ENCODE measurements at places on chromosomes 6 and 20. TPM values are rescaled to one million over a fixed set of nuclear protein-coding genes. Genes with fewer than 3 reads are reported as not detected.

GRCh38 chr6:11368760-11369159 is 136.3 kb upstream of the NEDD9 start:
- ATAC-seq = no peak

GRCh38 chr6:3363296-3364025 is 93.4 kb downstream of the SLC22A23 start:
- peak; percentile 21 for ATAC-seq

- no peak for ATAC-seq
Observed at GRCh38 chr6:144547409-144547808, 262.3 kb downstream of the UTRN start.

DNA sequence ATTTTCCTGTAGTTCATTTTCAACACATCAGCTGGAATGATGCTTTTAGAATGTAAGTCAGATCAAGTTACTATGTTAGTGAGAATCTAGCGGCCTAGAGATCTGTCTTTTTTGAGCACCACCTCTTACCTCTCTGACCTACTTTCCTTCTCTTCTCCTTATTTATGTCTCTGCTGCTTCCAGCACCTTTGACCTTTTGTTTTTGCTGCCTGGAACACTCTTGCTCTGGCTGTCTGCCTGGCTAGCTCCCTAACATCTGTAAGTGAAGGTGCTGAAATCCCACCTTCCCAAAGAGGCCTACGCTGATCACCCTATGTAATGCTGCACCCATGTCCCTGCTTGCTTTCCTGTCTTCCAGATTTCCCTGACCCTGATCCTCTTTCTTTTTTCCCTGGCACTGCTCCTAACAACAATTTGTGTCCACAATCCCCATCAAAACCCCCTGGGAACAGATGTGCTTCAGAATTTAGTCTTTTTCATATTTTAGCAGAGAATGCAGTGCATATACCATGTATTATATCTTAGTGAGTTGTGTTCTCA is 87.8 kb downstream of the RFPL4B start:
- no peak for ATAC-seq

DNA sequence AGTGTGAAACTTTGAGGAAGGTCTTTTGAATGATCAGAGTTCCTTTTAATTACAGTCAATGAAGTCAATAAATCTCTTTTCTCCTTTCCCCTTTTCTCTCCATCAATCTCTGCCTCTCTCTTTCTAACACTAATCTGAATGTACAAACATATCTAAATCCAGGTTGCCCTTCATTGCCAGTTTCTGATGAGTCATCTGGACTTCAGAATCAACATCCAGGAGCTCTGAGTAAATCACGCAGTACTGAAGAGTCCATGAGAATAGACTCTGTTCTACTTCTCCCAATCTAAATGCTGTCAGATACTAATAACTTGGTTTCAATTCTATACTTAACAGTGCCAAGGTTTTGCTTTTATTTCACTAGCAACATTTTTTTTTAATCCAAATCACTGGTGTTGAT is 238.7 kb upstream of the THEMIS start:
- ATAC-seq = peak; percentile 36

GRCh38 chr6:15630202-15630601 is 32.6 kb downstream of the DTNBP1 start:
- no peak for ATAC-seq

DNA sequence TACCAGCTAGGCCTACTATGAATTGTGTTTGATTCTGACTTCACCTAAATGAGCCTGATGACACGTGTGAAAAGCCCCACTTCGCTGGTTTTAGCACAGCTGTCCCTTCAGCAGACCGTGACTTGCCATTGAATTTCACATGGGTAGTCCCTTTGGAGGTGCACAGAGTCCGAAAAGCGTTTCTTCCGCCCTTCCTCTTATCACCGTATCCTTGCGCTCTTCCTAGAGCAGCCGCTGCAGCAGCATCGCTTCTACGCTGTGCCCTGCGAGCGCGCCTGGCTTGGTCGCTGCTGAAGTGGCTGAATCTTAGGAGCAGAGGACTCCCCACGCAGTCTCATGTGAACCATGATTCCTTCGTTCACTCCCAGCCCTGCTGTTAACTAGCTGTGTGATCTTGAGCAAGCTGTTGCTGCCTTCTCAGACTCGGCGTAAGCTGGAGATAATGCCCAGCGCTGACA is 127.0 kb downstream of the PACRG start:
- no peak for ATAC-seq

DNA sequence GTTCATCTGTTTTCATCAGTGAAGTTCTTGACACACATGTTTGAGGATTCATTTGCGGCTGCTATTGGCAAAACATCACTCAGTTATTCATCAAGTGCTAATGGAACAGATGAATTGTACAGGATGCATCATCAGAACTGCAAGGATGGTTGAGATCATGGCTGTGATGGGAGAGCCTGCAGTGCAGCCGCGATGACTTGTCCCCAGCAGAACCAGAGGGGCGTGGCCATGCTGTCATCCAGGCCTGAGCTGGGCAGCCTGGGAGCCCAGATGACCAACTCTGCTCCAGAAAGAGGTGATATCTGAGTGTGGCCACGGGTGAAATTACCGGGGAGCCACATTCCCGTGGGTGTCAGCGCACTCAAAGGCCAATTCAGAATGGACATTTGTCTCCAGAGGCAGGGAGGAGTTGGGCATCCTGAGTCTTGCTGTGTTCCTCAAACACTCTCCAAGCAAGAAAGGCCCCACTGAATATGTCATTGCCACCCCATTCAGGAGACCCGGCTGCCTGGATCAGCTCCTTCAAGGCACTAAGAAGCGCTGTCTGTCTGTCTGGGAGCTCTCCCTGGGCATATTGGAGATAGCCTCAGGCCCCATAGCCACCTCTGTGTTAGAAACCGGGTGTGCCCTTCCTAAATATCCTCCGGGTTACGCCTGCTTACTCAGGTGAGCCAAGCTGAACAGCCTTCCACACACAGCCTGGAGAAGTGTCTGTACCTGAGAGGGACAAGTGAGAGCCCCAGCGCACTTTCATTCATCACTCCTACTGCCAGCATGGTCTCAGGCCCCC is 66.7 kb downstream of the SYNDIG1 start:
- no peak for ATAC-seq

DNA sequence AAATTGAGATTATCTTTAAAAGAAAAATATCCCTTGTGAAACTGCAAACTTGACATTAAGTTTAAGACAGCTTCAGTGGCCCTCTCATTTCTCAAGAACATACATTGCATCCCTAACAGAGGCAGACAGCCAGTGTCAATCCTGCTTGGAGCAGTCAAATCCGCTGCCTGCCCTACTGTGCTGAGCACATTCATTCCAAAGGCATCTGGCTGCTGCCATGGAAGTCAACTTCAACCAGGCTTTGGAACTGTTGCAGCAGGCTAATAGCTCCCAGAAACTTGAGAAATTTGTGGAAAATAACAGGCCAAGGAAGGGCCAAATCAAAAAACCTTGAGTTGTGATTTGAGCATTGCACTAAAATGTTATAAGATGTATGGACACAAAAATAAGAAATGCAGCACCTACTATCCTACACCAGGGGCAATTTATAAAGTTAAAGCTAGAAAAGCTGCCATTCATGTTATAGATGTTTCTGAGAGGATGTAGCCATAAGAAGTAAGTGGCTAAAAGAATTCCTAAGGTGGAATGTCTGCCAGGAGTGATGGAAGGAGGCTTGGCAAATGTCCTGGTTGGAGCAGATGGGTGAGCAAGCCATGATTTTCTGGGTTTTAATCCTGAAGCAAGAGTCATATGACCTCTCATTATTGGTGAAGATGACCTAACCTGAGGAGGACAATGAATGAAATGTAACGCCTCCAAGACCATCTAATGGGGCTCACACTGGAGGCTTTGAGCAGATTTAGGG is 31.4 kb upstream of the HAO1 start:
- ATAC-seq = no peak

- peak; percentile 64 for ATAC-seq
Observed at GRCh38 chr20:51767867-51768758, at the start of gene ATP9A. TSS of gene ATP9A (minus strand) at chr20:51768390. CDS start at chr20:51768369, 21 bp downstream.

GRCh38 chr6:33672808-33673207 is 38.7 kb downstream of the UQCC2 start:
- ATAC-seq = peak; percentile 79

GRCh38 chr6:37491171-37491829 is 8.4 kb downstream of the CCDC167 start:
- ATAC-seq = no peak

Gene BPHL
- total RNA-seq = 16.6 TPM

Gene CGA
- total RNA-seq = not detected

Gene TPD52L2
- total RNA-seq = 157 TPM

Gene SLC17A1
- not detected for total RNA-seq

Gene DZANK1
- total RNA-seq = 1.4 TPM

Gene PTCHD4
- total RNA-seq = 2.6 TPM

Gene ANKRD66
- not detected for total RNA-seq
